Smooth muscle cell of bladder (primary cell): ENCODE measurements at places on chromosomes 2 and 18. TPM values are rescaled to one million over a fixed set of nuclear protein-coding genes. Genes with fewer than 3 reads are reported as not detected.

DSC3 gene
- total RNA-seq, result 0.09 and 0.14 TPM in 2 replicates

DSG4 gene
- not detected in 2 replicates for total RNA-seq

LGALSL gene
- 3.8 and 5.6 TPM in 2 replicates for total RNA-seq

TMEM37 gene
- total RNA-seq, result 0.37 and 0.57 TPM in 2 replicates

ASXL3 gene
- total RNA-seq, result 0.43 and 0.46 TPM in 2 replicates

UPP2 gene
- total RNA-seq, result not detected in 2 replicates

SLC4A5 gene
- total RNA-seq, result under 0.01 and 0.14 TPM in 2 replicates

ERICH2 gene
- total RNA-seq, result 1.2 and 1.3 TPM in 2 replicates

SLC5A7 gene
- total RNA-seq, result not detected in 2 replicates

PRSS56 gene
- not detected in 2 replicates for total RNA-seq

DNAH6 gene
- total RNA-seq, result 0.09 and 0.14 TPM in 2 replicates

SH3RF3 gene
- 2.6 and 3.7 TPM in 2 replicates for total RNA-seq
